ENCODE measurements at places on chromosomes 2 and 18.

- DNase-seq = no peak
These were observed 20.3 kb upstream of the CHST10 start for GRCh38 chr2:100437751-100438150.

DNA sequence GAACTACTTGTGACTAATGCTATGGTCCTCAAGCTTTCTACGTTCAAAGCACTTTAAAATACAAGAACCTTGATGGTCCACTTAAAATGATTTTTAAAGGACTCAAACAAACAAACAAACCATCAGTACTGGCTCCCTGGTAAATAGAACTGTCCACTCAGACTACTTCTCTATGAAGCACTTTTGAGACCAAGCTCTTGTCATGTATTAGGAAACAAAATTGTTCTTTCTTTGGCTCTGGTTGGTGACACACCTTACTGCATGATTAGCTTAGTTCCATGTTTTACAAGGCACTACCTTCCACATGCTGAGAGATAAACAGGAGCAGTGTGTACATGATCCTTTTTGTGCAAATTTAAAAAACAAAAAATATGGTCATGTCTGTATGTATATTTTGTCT lies 19.7 kb downstream of the DARS1 start:
- DNase-seq = no peak

DNA sequence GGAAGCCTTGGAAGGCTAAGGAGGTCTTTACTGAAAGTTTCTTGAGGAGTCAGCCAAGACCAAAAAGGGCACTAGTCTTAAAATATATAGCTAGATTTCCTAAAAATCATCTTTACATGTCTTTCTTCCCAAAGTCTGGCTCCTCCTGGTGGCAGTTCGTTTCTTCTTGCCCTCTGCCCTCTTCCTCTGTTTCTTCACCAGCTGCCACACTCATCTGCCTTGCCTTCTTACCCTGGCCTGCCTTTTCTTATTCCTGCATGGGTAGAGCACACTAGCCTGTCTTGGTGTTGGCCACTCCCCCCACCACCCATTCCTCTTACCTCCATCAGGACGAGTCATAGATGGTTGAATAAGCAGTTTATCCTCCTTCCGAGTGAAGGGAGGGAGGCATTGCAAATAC lies 129.8 kb downstream of the RAPGEF4 start:
- DNase-seq = no peak

- no peak for DNase-seq
These were observed 303.4 kb upstream of the NRXN1 start for GRCh38 chr2:51335087-51336058.

DNA sequence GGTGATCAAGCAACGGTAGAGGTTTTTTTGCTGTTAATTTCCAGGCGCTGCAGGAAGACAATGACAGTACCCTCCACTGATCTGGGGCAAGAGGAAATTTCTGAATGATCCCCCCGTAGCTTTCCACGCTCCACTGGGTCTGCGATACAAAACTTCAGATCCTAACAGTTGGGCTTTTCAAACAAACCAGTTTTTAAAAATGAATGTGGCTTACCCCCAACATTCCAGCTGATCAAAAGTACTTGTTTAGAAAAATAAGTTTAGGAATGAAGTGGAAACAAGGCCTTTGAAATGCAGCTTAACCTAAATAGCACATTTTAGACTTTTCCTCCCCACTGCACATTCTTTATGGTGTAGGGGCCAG lies 5.7 kb downstream of the ZFP36L2 start:
- no peak for DNase-seq

GRCh38 chr2:66390811-66391210 lies 44.1 kb upstream of the MEIS1 start:
- DNase-seq = no peak

DNA sequence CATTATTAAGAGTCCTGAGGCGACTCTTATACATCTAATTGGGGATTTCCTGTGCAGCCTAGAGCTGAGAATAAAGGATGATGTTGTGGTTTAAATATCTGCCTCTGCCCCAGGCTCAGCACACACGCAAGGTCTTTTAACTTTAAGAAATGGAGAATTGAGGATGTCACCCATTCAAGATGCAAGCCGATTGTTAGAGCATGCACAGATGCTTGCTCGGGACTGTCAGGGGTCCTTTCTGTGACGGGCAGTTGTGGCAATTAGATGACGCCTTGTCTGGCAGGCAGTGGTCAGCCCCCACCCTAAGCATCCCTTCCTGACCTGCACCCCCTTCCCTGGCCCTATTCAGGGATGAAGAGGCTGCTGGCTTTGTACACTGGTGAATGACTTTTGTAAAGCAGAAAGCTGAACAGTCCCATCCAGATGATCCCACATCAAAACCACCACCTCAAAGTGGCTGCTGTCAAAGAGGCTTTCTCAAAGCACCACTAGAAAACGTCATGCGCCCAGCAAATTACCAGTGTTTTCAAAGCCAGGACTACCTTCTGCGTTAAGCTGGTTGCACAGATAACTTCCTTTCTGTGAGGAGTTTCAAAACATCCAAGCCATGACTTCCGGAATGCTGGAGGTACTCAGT lies 23.7 kb downstream of the FAM178B start:
- peak; percentile 71 for DNase-seq

GRCh38 chr2:66174491-66174890 lies 260.4 kb upstream of the MEIS1 start:
- DNase-seq = no peak

DNA sequence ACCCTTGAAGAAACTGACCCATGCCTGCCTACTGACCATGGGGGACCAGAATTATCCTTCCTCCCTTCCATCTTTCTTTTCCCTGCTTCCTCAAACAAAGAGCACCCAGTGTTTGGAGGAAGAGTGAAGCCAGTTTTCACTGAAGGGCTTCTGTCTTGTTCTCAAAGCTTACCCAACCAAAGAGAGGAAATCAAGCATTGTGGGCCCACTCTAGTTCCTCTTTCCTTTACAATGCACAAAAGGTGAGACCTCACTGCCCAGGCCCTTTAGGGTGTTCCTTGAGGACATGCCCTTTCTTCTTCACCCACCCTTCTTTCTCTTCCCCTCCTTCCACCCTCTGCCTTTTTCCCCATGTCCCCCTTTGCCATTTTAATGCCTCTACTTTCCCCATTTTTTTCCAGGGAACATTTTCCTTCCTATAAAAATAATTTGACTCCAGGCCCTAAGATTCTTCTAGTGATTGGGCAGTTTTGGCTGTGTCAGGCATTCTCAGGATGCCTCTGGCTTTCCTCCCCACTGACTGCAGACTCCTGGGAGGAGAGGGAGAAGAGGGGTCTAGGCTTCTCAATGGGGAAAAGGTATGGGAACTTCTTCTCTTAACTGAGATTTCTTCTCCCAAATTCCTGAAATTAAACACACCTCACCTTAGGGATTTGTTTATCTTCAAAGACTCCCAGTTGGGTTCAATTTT lies 126.6 kb upstream of the RMDN2 start:
- no peak for DNase-seq

DNA sequence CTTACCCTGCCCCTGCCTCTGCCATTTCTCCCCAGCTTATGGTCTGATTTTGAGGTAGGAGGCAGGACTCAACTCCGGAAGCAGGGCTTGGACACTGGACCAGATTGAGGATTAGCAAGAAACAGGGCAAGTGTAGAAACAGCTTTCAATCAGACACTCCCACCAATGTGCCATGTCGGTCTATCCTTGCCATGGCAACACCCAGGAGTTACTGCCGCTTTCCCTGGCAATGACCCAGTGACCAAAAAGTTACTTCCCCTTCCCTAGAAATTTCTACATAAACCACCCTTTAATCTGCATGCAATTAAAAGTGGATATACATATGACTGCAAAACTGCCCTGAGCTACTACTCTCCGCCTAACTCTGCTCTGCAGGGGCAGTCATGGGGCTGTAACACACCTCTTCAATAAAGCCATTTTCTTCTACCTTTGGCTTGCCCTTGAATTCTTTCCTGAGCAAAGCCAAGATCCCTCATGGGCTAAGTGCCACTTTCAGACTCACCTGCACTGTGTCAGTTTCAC lies 156.7 kb downstream of the LPIN1 start:
- no peak for DNase-seq

GRCh38 chr2:23627236-23628009 lies 242.4 kb downstream of the KLHL29 start:
- DNase-seq = no peak

DNA sequence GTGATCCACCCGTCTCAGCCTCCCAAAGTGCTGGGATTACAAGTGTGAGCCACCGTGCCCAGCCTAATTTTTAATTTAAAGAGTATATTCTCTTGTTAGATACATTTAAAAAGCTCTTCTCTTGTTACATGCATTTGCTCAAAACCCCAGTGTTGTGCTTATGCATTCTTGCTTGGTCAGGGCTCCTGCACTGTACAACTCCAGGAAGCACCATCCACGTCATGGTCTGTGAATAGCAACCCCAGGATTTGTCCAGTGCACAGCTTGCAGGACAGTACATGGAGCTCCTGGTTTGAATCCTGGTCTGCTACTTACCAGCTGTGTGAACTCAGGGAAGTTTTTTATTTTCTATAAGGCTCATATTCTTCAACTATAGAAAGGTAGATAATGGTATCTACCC lies 80.8 kb downstream of the MDH1 start:
- DNase-seq = no peak

DNA sequence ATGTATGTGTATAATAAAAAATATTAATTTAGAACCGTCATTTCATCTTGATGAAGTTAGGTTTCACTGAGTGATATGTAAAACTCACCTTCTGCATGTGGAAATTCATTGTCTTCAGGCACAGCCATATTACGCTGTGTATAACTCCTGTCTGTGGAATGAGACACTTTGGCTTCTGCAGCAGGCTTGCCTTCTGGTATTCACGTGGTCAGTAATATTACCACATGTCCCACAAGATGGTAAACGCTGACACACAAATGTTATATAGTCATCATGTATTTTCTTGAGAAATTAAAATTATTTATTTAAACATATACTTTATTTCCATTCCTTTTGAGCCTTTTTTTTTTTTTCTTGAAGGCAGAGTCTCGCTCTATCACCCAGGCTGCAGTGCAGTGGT lies 25.1 kb upstream of the AAK1 start:
- no peak for DNase-seq

- no peak for DNase-seq
These were observed 3.0 kb downstream of the RBM45 start for GRCh38 chr2:178115271-178115670.

- DNase-seq = no peak
These were observed 102.3 kb downstream of the TCF4 start for GRCh38 chr18:55485666-55486065.

DNA sequence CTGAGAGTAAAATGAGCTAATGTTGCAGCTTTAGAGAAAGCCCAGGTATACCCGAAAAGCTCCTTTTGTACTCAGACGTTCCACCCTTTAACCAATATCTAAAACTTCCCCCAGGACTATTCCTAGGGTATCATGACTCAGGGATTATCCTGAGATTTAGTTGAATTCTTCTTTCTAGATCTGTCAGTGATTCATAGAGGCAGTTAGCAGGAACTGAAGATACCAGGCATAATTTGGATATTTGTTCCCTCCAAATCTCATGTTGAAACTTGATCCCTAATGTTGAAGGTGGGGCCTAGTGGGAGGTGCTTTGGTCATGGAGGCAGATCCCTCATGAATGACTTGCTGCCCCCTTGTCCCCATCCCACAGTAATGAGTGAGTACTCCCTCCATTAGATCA lies 161.2 kb upstream of the LRP1B start:
- DNase-seq = no peak

- no peak for DNase-seq
These were observed 93.7 kb downstream of the CERKL start for GRCh38 chr2:181563101-181563692.

DNA sequence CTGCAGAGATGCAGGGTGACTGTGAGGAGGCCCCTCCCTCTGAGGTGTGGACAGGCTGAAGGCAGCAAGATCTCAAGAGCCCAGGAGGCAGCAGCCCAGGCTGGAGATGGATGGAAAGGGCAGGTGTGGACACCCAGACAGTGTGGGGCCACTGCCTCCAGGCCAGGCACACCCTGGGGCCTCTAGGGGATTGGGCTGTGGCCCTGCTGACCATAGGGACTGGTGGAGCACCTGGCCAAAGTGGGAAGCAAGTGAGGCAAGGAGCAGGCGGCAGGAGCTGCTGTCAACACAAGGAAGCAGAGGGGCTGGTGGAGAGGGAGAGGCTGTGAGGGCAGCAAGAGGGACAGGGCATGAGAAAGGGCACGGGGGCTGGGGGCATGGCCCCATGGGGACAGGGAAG lies 10.8 kb downstream of the SNED1 start:
- DNase-seq = no peak

DNA sequence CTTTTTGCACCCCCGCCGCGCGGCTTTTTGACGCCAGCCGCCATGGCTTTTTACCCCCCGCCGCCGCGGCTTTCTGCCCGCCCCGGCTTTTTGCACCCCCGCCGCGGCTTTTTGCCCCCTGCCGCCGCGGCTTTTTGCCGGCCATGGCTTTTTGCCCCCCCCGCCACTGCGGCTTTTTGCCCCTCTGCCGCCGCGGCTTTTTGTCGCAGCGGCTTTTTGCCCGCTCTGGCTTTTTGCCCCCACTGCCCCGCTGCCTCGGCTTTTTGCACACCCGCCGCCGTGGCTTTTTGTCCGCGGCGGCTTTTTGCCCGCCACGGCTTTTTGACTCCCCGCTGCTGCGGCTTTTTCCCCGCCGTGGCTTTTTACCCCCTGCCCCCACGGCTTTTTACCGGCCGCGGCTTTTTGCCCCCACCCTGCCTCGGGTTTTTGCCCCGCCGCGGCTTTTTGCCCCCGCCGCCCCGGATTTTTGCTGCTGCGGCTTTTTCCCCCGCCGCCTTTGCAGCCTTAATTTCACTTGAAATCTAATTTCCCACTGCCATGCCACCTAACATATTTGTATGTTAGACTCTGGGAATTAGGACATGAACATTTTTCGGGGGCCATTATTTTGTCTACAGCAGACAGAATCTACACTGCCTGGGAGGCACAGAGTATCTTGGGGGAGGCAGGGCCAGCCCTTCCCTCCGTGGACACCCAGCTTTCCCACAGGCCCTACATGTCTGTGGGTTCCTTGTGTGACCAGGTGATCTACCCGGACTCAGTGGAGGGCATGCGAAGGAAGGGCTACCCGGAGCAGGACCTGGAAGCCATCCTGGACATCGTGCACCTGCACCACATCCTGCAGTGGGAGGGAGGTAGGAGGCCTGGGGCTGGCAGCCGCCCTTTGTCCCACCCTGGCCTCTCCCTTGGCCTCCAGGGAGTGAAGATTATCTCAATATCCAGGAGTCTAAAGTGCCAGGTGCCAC lies 3031.0 kb upstream of the TEKT4 start:
- DNase-seq = no peak

- no peak for DNase-seq
These were observed 58.9 kb upstream of the RNU4ATAC start for GRCh38 chr2:121471532-121472469.

DNA sequence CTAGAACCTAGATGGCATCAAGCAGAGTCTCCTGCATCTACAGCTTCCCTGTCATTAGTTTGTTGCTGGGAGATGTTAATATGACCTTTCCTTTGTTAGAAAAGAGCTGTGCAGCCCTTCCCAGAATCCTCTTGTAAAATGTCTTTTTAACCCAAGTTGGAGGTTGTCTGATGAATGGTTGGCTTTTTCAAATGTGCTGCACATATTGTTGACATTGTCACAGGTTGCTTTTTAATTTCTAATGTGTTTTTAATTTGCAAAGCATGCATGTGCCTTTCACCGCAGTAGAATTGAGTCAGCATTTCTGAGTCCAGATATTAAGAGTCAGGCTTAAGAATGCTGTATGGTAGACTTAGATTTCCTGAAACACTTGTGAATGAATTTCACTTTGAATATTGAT lies 120.8 kb downstream of the GREB1L start:
- no peak for DNase-seq

GRCh38 chr2:195663007-195663406 lies 6.0 kb downstream of the SLC39A10 start:
- no peak for DNase-seq

- no peak for DNase-seq
These were observed 141.7 kb upstream of the CCDC68 start for GRCh38 chr18:55100817-55101457.

GRCh38 chr18:23462876-23463275 lies 9.8 kb downstream of the RIOK3 start:
- no peak for DNase-seq

All from stimulated activated CD4-positive, alpha-beta T cell treated with anti-CD3 and anti-CD28 coated beads, Interleukin-4, amount 100 ng/mL, for 24 hours (primary cell).